ENCODE measurements at places on chromosomes 5 and 9. TPM values are rescaled to one million over a fixed set of nuclear protein-coding genes. Genes with fewer than 3 reads are reported as not detected.

- H3K27me3 ChIP-seq = peaks cover 6% of the 10 kb centered on the region
- H3K27ac ChIP-seq = no peak overlapping the region
- H3K4me1 ChIP-seq = no peaks in the 10 kb centered on the region
- no peak overlapping the region for H3K4me3 ChIP-seq
- DNase-seq = no peak
- no peaks in the 10 kb centered on the region for H3K36me3 ChIP-seq
These were observed 26.9 kb upstream of the OLFM1 start for GRCh38 chr9:135060461-135061116.

GRCh38 chr9:35560625-35561337 lies 44.3 kb upstream of the TESK1 start:
- no peak overlapping the region for H3K27ac ChIP-seq
- H3K4me3 ChIP-seq = no peak overlapping the region
- no peaks in the 10 kb centered on the region for H3K27me3 ChIP-seq
- DNase-seq = no peak

GRCh38 chr5:53291047-53291446 lies 181.5 kb upstream of the MOCS2 start:
- H3K4me1 ChIP-seq = no peaks in the 10 kb centered on the region
- no peaks in the 10 kb centered on the region for H3K27me3 ChIP-seq
- DNase-seq = no peak
- no peak overlapping the region for H3K4me3 ChIP-seq
- H3K27ac ChIP-seq = no peak overlapping the region
- no peaks in the 10 kb centered on the region for H3K36me3 ChIP-seq

DNA sequence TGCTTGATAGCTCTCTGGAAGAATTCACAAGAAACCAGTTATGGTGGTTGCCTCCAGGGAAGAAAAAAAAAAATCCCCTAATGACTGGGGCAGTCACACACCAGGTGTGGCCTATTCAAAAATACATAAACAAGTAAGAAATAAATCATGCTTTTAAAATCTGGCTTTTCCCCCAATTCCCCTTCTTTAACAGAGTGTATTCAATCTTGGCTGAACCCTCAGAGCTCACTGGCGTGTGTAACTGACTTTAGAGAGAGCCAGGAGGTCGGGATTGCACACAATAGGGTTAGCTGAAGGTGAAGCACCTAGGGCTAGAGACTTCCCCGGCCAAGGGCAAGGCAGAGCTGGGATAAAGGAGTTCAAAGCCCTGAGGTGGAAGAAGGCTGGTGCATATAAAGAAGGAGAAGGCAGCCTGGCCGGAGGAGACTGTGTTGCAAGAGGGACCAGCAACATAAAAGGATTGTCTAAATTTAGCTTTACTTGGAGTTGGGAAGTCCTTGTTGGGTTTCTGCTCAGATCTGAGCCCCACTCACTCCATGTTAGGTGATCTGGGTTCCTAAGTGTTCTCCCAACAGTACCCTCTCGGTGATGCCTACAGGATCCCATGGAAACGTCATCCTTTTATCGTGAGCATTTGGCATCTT lies 19.7 kb downstream of the FNBP1 start:
- no peaks in the 10 kb centered on the region for H3K36me3 ChIP-seq
- no peak overlapping the region for H3K27ac ChIP-seq
- DNase-seq = no peak
- no peak overlapping the region for H3K4me3 ChIP-seq

- no peaks in the 10 kb centered on the region for H3K27me3 ChIP-seq
- no peak overlapping the region for H3K4me3 ChIP-seq
- H3K36me3 ChIP-seq = peaks cover 24% of the 10 kb centered on the region
- H3K27ac ChIP-seq = no peak overlapping the region
- DNase-seq = no peak
These were observed 45.9 kb downstream of the OTULIN start for GRCh38 chr5:14710313-14710994.

DNA sequence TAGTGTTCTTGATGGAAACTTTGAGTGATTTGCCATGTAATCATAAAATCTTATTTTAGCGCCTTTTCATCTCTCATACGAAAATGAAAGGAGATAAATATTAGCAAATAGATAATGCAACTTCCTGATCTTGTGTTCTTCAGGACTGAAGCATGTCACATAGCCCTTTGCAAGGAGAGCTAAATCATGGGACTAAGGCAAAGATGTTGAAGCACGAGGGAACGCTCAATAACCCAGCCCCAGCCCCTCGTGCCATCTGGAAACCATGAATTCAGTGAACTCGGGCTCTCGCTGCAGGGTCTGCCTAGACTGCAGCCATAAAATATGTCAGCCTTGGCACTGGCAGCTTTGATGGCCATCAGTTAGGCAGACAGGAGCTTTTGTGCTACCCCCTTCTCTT lies 58.2 kb downstream of the F2RL2 start:
- H3K27me3 ChIP-seq = no peaks in the 10 kb centered on the region
- no peak overlapping the region for H3K27ac ChIP-seq

GRCh38 chr9:17004500-17004899 lies 130.3 kb upstream of the CNTLN start:
- no peak for DNase-seq
- no peaks in the 10 kb centered on the region for H3K4me1 ChIP-seq
- H3K4me3 ChIP-seq = no peak overlapping the region
- H3K27ac ChIP-seq = no peak overlapping the region

GRCh38 chr9:137446851-137447471 lies 5.8 kb upstream of the ENTPD8 start:
- H3K36me3 ChIP-seq = no peaks in the 10 kb centered on the region
- H3K27ac ChIP-seq = no peak overlapping the region
- peaks cover 11% of the 10 kb centered on the region for H3K27me3 ChIP-seq
- peak; percentile 15 for DNase-seq

Gene IRX1
- total RNA-seq = not detected

Gene NUTM2F
- total RNA-seq = not detected

Gene ANGPTL2
- total RNA-seq = 73.5 TPM
